Activated CD8-positive, alpha-beta memory T cell treated with anti-CD3 and anti-CD28 coated beads, Interleukin-2, amount 10 ng/mL, durations not matched to agents 7 days and 5 days (primary cell): ENCODE measurements at places on chromosomes 4 and X. TPM values are rescaled to one million over a fixed set of nuclear protein-coding genes. Genes with fewer than 3 reads are reported as not detected.

GRCh38 chrX:101729986-101730385 is 70.3 kb upstream of the ARMCX2 start:
- DNase-seq = no peak

CHM gene
- total RNA-seq = 12.5 TPM

DNA sequence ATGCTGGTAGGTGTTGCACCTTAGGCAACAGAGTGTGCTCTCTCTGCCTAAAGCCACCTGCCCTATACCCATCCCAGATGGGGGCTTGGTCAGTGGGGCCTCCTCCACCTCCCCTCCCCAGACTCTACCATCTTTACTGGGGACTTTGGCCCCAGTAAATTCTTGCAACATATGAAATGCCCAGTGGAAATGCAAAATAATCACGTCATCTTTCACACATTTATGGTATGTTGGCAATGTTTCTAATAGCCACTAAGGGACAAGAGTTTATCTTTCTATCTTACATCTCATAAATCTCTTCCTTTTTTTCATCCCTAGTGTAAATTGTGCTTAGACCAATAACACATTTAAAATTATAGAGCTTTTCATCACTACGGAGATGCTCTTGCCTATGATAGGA is 103.0 kb upstream of the MAML3 start:
- no peak for DNase-seq

DNA sequence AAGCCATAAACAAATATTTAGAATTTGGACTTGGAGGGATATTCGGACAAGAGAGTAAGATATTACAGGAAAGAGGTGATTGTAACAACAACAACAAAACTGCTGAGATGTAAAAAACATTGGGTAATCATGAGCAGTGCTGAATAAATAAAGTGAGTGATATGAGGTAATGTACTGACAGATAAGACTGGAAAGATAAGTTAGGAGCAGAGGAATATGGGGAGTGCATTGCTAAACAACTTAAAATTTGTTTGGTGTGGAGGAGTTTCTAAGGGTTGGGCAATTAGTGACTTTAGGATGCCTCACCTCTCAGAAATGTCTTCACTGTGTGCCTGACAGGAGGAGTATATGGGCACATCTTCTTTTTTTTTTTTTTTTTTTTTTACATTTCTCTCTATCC is 637.8 kb upstream of the GRIA3 start:
- no peak for DNase-seq
